ENCODE measurements at places on chromosomes 11 and 22. TPM values are rescaled to one million over a fixed set of nuclear protein-coding genes. Genes with fewer than 3 reads are reported as not detected.

DNA sequence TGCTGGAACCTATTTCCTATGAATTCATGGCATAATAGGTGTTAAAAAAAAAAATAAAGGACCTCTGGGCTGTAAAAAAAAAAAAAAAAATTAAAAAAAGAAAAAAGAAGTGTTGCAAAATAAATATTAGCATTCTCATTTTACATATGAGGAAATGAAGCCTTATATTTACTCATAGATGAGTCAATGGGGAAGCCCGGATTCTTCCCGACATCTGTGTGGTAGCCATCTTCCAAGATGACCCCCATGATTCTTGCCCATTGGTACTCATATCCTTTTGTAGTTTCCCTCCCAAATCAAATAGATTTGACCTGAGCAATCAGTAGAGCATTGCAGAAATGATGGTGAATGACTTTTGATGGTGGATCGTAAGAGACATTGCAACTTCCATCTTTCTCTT, 3.0 kb upstream of the SWAP70 start:
- DNase-seq = no peak

The MCAM gene
- polyA plus RNA-seq = 10.3 TPM

The CHRNA10 gene
- 0.10 TPM for polyA plus RNA-seq

The RIC3 gene
- polyA plus RNA-seq = 7.4 TPM

DNA sequence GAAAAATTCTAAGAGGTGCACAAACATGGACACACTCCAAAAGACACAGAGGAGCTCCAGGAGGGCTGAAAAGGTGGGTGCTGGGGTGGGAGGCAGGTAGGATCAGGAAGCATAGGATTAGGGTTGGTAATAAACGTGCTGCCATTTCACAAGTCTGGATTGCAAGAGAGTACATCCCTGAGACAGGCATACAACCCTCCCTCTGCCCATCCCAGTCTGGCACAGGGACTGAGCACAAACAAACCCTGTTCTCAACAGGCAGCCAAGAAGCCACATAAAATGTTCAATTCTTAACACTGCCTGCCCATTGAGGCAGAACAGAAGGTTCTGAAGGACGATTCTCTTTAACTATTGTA, 18.5 kb downstream of the SLC35F2 start:
- no peak for DNase-seq

- no peak for DNase-seq
Measured at GRCh38 chr11:116885951-116886655, 48.7 kb upstream of the APOA1 start.

The HPS4 gene
- polyA plus RNA-seq = 11.6 TPM

GRCh38 chr11:44136176-44136945, 40.9 kb downstream of the EXT2 start:
- DNase-seq = no peak

- no peak for DNase-seq
Measured at GRCh38 chr11:91536366-91536765, 688.3 kb upstream of the FAT3 start.

- no peak for DNase-seq
Measured at GRCh38 chr22:23754220-23754919, at the start of gene VPREB3. Gene VPREB3, minus strand, starts transcription at chr22:23754425. Its CDS starts 62 bp downstream, at chr22:23754363.

DNA sequence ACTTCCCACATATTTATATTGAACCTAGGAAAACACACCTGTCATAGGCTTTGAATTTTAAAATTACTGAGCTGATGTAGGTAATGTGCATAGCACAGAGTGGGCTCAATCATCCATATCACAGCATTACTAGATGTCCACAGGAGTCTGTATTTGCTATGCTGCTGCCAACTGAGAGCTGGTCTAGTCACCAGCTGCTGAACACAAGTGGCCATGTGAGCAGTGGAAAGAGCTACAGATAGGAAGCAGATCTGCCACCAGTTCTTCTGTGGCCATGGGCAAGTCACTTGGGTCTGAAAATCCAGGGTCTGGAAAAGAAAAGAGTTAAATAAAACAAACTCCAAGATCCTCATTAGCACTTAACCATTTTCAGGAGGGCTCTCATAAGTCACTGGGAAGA, 91.8 kb downstream of the APIP start:
- no peak for DNase-seq

DNA sequence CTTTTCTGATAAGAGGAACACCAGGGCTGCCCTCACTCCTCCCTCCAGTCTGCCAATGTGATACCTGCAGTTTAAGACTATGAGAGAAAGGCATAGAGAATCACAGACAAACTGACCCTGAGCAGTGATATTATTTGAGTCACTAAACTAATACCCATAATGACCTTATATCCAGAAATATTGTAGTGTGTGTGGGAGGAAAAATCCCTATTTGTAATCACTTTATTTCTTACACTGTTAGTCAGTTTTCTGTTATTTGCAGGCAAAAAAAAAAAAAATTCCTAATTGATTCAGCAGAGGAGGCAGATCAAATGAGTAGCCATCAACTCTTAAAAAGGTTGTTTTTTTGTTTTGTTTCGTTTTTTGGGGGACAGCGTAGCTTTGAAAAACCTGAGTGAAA, 82.5 kb downstream of the MAML2 start:
- no peak for DNase-seq

DNA sequence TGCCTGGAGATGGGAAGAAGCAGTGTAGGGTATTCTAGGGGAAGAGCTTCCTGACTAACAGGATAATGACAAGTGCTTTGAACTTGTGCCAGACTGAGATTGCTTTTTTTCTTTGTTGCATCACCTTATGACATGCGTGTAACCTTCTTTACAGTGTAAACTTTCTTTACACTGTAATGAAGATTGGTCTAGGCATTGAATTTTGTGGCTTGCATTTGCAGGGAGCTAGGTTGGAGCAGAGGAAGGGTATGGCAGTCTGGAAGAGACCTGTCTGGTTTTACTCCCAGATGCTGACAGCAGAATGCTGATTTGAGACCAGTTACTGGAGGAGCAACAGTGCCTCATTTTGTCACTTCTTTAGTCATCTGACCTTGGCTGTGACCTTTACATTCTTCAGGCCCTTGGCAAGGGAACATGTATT, 5.6 kb downstream of the DDB2 start:
- DNase-seq = no peak

DNA sequence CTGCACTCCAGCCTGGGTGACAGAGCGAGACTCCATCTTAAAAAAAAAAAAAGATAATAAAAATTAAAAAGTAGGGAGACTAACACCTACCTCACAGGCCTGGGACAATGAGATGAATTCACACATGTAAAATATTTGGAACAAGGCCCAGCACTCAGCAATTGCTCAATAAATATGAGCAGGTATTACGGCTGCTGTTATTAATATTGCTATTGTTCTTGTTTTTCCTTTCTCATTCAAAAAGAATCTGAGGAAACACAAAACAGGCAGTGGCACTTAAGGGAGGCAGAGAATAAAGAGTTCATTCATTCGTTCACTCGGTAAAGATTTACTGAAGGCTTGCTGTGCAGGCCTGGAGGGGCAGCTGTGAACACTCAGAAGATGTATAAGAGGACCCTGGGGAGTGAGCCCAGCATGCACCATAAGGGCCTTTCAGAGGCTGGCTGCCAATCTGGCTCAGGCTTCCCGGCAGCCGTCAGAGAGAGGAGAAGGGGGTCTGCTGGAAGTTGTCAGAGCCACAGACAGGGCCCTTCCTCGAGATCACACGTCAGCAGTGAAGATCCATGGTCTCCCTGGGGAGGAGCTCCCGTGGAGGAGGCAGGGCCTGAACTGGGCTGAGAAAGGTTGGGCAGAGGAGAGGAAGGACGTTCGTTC, 51.6 kb upstream of the TCF20 start:
- DNase-seq = no peak

DNA sequence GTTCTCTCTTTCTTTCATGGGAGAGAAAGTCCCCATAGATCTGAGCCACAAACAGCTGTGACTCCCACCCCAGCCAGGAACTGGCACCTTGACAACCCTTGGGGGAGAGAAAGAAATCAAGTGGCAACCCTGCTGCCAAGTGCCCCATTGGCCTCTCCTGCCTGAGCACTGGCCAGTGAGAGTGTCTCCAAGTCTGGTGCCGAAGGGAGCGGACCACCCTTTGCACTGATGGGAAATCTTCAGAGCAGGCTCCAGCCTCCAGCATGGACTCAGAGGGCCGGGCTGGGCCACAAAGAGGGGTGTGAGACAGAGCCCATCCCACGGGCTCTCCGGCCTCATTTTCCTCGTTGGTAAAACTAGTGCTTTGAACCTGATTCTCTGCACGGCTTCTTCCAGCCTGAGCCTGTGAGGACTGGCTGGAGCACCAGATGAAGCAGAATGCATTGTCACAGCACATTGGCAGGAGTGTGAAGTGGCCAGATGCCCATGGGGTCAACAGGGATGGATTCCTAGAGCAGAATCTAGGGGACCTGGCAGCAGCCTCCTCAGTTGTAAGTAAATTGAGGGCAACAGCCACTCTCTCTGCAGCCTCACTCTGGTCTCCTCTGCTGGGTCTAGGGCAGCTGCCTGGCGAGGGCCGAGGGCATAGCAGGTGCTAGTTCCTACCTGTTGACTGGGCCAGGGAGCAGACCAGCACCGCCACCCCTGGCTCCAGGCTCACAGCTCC, 81.4 kb downstream of the TRIM29 start:
- DNase-seq = peak; percentile 29
